ENCODE measurements at places on chromosomes 7 and 10.

DNA sequence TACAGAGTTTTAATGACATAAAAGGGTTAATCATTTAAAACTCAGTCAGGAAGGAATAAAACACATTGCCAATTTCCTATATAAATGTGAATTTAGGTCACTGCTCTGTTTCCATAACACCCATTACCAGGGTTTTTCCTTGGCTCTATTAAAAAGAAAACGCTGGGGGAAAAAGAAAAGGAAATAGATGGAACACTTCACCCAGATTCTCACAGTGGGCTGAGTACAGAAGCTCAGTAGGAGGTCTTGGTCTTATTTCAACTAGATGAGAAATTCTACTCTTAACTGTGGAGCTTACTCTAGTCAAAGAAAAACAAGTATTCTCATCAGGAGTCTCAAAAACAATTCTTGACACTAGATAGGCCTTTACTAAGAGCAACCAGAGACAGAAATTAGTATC, 36.5 kb downstream of the GLUD1 start:
- no peak for DNase-seq

- DNase-seq = no peak
These were observed 130.4 kb upstream of the BMPER start for GRCh38 chr7:33774762-33775523.

GRCh38 chr7:159010937-159011721, 133.5 kb downstream of the VIPR2 start:
- no peak for DNase-seq

GRCh38 chr7:66016131-66016461, 34.1 kb upstream of the GUSB start:
- DNase-seq = no peak

DNA sequence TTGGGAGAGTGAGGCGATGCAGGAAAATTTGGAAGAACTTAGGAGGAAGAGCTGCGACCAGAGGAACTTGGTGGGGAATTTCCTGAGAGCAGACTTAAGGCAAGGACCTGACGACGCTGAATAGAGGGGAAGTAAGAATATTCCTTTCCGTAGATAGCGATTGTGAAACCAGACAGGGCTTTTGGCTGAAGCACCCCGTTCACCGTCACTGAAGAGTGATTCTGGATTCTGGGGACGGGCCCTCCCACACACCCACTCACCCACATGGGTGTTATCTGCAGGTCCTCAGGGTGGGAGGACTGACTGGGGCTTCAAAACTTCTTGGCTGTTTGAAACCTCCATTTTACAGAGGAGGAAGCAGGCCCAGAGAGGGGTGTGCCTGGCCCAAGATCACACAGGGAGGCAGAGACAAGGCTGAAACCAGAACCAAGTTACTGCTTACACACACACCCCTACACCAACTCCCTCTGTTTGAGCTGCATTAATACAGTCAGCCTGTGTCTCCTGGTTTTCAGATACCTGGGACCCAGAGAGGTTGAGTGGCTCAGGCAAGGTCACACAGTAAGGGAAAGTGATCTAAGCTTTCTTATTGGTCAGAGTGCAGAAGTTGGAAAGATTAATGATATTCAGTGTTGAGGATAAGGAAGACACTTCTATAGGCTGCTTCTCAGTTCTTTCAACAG, 37.2 kb upstream of the CDH23 start:
- DNase-seq = no peak

DNA sequence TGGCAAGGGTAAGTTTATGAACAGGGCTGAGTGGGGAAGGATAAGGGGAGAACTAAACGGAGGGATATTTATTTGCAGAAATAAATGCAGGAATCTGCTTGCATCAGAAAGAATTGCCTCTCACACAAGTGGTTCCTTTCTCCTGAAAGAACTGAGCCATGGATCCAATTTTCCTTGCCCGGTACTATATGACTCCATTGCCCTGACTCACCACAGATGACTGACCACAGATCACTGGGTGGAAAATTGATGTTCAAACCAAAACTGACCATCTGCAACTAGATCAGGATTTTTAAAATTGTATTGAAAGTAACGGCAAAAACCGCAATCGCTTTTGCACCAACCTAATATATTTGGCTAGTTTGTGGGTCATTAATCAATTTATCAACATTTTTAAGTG, 6.2 kb upstream of the MACC1 start:
- DNase-seq = no peak

GRCh38 chr7:120431016-120431415, 158.0 kb downstream of the KCND2 start:
- no peak for DNase-seq

DNA sequence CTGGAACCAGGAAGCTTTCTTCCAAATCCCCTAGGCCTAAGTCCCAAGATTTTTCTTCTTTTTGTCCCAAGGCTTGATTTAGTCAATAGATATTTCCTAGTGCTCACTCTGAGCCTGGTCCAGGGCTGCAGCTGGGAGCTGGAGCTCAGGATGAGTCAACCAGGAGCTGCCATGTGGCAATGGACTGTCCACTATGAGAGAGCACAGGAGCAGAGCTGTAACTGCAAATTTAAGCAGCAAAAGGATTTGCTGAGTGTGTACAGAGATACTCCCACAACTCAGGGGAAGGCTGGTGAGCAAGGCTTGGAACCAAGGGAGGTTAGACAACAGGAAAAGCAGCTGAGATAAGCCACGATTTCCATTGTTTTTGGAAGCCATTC, 92.1 kb upstream of the CXCL12 start:
- no peak for DNase-seq

- no peak for DNase-seq
These were observed 270.1 kb upstream of the MTPN start for GRCh38 chr7:136247211-136247610.

DNA sequence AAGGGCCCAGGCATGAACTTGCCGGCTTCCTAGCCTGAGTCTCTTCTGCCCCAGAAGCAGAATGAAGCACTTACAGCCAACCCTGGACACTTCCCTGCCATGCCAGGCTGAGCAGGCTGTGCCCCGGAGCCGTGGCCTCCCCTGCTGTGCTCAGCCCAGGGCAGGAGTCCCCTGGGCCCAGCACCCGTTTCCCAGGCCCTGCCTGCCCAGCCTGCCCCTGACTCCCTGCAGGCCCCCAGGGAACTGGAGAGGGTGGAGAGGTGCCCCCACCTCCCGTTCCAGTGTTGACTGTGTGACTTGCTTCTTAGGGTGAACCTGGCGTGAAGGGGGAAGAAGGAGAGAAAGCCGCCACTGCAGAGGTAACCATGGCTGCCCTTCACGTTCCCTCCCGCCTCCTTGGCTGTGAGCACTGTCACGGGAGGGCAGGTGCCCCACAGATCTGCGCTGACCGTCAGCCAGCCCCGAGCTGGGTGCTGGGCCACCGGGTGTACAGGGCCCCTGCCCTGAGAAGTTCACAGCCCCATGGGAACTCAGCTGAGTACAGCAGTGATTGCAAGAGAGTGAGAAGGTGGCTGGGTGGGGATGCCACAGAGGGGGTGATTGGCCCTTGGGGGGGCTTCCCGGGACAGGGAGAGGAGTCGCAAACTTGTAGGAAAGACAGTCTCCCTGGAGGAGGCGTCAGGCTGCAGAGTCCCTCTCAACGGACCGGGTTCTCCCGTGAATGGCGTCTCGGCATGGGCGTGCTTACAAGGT, 75.9 kb downstream of the MYL10 start:
- DNase-seq = no peak

DNA sequence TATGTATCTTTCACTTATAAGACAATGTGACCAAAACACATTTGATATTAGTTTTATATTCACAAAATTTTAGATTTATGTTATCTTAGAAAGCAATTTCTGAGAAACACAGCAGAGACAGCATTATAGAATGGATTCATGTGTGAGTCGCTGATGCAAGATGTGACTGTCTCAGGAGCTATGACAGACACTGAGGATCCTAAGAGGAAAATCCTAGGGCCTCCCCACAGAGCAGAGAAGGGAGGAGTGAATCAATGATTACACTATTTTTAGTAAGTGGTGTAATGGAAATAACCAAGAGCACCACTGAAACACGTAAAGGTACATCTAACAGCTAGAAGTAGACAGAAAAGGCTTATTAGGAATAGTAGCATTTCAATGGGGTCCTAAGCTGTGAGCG, 204.0 kb upstream of the PTN start:
- no peak for DNase-seq

DNA sequence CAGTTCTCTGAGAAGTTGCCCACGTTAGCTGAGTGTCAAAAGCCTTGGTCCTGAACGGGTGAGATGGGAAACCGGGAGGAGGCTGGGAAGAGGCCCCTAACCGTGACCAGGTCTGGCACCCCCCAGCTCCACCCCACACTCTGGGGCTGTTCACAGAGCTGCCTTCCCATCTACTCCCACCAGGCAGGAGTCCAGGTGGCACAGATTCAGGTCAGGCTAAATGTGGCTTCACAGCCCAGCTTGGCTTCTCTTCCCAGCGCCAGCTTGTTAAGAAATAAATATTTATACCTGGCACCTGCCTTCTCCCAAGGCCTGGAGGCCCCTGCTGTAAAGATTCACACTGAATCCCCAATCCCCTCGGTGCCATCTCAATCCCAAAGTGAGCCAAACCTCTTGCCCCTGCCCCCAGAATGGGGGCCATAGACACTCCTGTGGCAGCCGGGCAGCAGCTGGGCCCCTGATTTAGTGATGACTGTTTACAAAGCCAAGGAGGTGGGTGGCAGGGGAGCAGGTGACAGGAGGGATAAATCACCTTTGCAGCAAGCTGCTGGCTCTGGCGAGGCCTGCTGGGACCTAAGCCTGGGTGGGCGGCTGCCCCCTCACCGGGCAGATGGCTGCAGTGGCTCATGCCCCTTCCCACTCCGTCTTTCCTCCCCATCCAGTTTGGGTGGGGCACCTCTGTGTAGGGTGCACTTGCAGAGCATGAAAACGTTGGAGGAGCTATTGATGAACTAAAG, 72.5 kb downstream of the GOLGA7B start:
- DNase-seq = no peak

DNA sequence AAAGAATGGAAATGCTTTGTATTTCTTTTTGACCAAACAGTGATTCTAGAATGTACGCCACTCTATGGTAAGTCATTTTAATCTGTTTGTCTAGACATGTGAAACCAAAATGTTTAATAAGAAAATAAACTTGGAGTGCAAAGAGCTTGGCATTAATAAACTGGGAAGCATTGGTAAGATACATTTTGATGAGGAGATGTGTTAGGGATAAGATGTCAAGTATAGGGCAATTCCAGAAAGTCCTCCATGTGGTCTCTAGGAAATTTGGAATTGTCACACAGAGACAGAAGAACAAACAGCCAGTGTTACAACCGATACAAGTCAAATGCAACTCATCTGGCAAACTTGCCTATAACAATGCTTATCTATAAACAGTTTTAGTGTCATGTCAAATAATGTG, 410.7 kb upstream of the SEMA3A start:
- DNase-seq = no peak

- DNase-seq = no peak
These were observed 34.2 kb downstream of the SLC18A2 start for GRCh38 chr10:117275121-117275520.

- DNase-seq = no peak
These were observed 98.5 kb downstream of the TPST1 start for GRCh38 chr7:66303454-66304155.

DNA sequence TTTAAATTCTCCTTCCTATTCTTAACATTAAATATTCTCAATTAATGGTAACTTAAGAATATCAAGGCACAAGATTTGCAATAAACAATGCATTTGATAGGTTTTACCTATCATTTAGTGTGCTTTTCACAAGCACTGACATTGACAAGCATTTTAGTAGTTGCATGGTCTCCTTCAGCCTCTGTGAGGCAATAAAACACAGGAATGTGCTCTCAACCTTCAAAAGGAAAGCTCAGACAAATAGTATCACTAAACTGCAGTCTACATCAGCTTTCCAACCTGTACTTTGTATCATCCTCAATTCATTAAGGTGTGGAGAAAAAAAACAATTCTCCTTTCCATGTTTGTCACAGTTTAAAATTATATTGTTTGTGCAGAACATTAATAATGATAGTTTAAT, 51.1 kb upstream of the TSPAN13 start:
- no peak for DNase-seq

DNA sequence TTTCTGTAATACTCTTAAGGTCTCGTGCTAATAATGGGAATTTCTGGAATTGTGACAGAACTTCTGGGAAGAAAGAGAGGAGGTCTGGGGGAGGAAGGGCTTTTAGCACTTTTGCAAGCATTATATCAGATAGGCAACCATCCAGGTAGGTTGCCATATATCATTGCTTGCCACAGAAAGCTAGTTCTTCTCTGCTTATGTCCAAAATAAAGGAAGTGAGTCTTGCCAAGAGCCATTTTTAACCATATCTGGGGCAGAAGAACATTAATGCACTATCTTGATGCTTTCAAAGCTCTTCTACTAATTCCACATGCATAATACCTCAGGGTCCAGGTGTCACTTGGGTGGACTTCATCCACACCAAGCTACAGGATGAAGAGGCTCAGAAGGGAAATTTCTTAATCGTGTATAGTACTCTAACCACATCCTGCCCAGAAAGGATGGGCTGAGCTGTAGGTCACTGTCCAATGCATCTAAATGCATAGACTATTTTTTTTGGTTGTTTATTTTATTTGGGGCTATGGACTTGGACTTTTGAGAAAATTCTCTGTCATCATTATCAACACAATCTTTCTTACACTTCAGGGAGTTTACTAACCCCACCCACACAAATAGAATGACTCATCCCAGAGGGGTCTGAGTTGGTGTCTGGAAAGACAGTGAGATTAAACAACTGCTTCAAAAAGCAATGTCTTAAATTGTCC, 68.9 kb upstream of the ADO start:
- no peak for DNase-seq

- DNase-seq = no peak
These were observed 8.0 kb upstream of the PWWP2B start for GRCh38 chr10:132388891-132389432.

DNA sequence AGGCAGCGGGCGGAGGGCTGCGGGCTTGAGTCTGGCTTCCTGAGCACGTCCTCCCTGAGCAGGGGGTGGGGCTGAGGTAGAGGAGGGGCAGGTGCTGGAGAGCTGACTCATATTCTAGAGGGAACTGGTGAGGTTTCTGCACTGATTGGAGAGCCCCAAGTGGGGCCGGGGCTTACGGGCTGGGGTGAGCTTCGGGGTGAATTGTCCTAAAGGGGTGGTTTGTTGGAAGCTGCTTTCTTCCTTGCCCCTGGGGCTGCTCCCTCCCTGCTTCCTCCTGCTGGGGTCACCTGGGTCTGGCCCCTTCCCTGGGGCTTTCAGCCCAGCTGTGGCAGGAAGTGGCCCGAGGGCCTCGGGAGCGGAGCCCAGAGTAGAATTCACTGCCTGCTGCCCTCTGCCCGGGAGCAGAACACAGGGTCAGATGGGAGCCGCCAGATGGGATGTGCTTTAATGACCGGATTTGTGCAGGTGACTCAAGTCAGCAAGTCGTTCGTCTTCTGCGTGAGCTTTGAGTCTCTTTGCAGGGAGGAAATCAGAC, 48.6 kb downstream of the FAM20C start:
- DNase-seq = no peak

DNA sequence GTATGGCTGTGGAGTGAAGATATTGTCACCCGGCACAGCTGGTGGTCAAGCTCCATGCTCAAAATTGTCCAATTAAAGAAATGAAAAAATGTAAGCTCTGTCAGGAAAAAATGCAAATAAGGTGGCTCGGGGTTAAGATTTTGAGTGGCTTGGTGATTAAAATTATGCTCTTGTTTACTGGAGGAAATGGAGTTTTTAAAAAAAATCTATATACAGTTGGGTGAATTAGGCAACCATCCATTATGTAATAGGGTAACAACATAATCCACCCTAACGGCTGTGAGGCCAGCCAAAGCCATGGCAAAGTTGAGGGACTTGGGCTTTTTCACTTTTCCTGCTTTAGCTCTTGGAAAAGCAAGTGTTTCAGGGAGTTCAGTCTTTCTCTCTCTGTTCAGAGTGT, 260.8 kb upstream of the HABP2 start:
- DNase-seq = no peak

Data from stimulated activated CD8-positive, alpha-beta memory T cell treated with anti-CD3 and anti-CD28 coated beads, Interleukin-15, amount 100 ng/mL, for 48 hours (primary cell).